Upper lobe of right lung (tissue), 1 donor: ENCODE measurements at places on chromosomes 2 and 18. TPM values are rescaled to one million over a fixed set of nuclear protein-coding genes. Genes with fewer than 3 reads are reported as not detected.

GRCh38 chr2:67702937-67703336, 305.8 kb downstream of the ETAA1 start:
- DNase-seq: no peak

The DLGAP1 gene
- total RNA-seq: 5.4 TPM

DNA sequence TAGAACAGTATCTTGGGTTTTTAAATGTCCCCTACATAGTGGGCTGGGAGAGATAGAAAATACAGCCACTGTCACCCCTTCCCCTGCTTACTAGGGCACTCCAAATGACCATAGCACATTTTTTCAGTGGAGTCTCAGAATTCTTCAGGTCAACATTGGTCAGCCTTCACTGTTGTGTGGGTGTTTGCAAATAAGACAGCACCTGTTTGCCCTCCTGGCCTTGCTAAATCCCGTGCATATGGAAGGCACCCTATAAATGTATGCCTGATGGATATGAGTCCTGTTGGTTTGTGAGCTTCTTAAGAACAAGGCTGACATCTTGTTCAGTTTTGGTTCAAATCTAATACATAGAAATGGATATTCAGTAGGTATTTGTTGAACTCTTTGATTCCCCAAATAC, 12.5 kb downstream of the ITGA6 start:
- DNase-seq: no peak

GRCh38 chr18:2411381-2411960, 159.8 kb downstream of the METTL4 start:
- no peak for DNase-seq

DNA sequence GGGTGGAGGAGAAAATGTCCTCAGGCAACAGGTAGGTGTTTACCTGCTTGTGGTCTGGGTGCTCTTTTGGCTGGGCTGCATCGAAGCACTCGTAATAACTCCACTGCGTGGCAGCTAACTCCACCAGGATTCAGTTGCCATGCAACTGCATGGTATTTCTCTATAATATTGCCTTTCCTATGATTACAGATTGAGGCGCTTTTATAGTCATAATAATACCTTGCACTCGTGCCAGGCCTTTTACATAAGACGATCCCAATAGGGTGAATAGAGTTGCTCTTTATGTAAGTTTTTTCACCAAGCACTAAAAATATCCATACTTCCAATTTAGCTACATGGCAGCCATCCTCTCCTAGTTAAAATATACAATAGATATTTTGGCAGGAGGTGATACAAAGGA, 19.7 kb upstream of the NYAP2 start:
- no peak for DNase-seq

The RAPGEF4 gene
- 21.8 TPM for total RNA-seq

GRCh38 chr2:82055846-82056245, 1751.3 kb upstream of the LRRTM1 start:
- no peak for DNase-seq

- DNase-seq: no peak
Observed at GRCh38 chr2:105431367-105432043, 32.7 kb upstream of the FHL2 start.

DNA sequence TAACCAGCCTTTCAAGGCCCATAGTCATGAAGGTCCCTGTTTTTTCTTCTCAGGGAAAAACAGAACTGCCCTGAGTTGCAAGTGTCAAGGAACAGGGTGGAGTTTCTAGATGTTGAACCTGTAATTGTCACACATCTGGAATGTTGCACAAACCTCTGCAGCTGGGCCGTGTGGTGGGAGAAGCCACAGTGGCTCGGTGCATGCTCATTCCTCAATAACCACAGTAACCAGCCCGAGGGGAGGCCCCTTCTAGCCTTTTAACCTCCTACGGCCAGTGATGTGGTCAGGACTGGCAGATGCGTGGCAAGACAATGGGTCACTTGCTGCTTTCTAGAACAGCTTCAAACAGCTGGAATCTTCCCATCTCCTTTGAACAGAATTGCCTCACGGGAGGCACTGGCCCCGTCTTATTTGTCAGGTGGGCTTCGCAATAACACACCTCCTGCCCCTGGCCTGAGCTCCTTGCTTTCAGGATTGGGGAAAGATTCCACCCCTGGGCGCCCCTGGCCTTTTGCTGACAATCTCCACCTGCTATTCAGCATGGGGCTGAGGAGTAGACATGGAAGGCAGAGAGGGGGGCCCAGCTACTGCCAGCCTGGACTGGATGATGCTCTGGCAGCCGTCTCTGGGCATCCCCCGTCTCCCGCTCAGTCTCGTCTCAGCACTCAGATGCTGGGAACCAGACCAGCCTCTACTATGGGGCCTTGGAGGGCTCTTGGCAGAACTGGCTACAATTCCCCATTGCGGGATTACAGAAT, 102.9 kb downstream of the KLHL29 start:
- peak; percentile 9 for DNase-seq

The TMEM17 gene
- total RNA-seq: 2.0 TPM

DNA sequence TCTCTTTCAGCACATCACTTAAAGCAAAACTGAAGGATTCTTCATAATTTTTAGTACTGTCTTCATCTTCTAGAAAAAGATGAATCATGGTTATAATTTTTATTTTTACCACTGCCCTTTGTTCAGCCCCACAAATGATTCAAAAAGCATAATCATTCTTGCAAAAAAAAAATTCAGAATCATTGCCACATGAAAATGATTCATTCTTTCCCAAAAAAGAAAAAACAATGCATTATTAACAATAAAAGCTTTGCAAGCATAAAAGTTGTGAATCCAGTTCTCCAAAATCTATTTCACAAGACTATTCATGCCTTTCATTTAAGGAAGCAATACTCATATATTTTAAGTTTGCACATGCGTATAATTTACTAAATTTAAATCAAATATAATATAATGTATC, 204.8 kb downstream of the RBM43 start:
- DNase-seq: no peak

GRCh38 chr2:177467646-177468045, 75.1 kb downstream of the AGPS start:
- no peak for DNase-seq

The SERTAD2 gene
- 20.7 TPM for total RNA-seq

DNA sequence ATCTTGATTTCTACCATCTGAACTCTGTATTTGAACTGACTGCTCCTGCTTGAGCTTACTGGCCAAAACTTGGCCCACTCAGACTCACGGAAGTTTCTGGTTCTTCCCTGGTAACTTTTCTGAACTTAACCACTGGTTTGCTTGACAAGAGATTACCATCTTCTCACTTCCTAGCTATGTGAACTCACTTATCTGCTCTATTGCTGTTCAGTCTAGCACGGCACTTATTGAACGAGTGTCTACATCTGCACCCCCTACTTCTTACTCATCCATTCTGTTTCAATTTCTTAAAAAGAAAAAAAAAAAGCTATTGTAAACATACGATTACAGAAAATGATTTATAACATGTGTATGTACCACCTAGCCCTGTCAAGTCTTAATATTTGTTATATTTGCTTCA, 9.0 kb downstream of the CKAP2L start:
- no peak for DNase-seq

- DNase-seq: no peak
Observed at GRCh38 chr18:27967913-27968824, 208.8 kb downstream of the CDH2 start.

GRCh38 chr2:40436093-40436475, 15.8 kb downstream of the SLC8A1 start:
- no peak for DNase-seq

- DNase-seq: peak; percentile 95
Observed at GRCh38 chr18:48781163-48781987, 169.4 kb downstream of the SMAD7 start.

GRCh38 chr2:181300600-181301291, 156.4 kb upstream of the ITGA4 start:
- no peak for DNase-seq

The HOXD12 gene
- not detected for total RNA-seq

- DNase-seq: no peak
Observed at GRCh38 chr2:45180779-45181178, 171.5 kb upstream of the SIX2 start.

- no peak for DNase-seq
Observed at GRCh38 chr2:43737855-43738254, 36.0 kb upstream of the DYNC2LI1 start.

- DNase-seq: no peak
Observed at GRCh38 chr2:25043241-25043867, 1.5 kb downstream of the EFR3B start.
